ENCODE measurements at places on chromosomes 2 and 18.

DNA sequence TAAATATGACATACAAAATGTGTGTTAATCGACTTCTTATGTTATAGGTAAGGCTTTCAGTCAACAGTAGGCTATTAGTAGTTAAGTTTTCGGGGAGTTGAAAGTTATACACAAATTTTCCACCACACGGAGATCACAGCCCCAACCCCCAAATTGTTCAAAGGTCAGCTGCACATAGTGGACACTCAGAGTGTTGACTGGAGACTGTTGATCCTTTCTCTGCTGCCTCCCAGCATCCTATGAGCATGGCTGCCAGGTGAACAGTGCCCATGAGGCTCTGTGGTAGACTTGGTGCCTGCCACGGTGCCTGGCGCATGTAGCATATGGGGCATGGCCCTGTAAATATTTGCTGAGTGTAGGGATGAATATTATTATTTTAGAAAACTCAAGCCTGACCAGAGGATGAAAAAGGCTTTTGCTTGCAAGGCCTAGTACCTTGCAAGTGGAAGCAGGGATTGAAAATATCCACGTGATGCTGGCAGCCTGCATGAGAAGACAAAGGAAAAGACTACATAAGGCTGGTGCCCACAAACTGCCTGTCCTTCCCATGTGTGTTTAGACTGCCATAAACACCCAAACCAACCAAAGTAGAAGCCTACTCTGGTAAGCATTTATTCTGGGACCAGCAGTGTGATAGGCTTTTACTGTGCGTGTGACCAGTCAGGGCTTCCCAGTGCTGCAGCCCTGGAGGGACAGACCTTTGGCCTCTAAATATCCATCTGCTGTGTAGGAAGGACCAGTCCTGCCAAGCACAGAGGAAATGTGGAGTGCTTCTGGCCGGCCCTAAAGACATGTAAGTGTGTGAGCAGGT is 226.1 kb downstream of the LDLRAD4 start:
- no peak for DNase-seq

DNA sequence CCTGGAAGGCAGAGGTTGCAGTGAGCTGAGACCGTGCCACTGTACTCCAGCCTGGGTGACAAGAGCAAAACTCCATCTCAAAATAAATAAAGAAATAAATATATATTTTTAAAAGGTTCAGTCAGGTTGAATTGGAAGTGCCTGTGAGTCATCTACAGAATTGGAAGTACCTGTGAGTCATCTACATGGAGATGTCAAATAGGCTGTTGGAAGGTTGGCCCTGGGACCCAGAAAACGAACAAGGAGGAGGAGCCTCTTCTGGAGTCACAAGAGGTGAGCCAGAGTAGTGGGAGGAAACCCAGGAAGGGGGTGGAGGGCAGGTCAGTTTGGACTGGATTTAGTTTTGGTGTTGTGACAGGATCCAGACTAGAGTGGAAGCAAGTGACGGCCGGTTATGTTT is 15.2 kb upstream of the SCYGR1 start:
- peak; percentile 41 for DNase-seq

DNA sequence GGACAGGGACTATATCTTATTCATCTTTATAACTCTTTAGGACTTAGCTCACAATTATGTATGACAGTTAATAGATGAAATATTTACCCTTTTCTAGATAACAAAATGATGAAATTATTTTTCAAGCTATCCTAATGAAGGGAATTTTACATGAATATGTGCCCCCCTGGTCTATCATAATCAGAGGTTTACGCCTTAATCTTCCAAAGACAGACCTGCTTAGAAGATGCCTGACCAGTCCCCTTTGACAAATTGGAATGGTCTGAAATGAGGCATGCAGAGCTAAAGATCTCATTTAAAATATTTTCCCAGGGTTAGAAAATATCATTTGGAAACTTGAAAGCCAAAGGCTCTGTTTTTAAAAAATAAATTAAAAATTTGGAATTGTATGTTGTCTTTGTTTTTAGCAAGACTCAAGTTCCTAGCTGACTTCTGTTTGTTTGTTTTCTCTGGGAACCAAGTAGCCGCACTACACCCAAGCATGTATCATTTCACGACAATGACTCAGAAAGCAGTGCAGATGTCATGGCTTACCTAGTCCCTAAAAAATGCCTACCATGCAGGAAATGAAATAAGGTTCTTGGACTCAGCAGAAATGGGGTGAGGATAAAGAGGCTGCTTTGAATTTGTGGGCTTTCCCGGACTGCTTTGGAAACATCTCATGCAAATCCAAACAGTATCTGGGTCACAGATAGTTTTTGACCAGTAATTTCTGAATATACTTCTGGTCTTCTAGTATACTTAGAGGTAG is 162.1 kb downstream of the ZEB2 start:
- DNase-seq = peak; percentile 76

- no peak for DNase-seq
These were observed 117.5 kb downstream of the TMEM163 start for GRCh38 chr2:134601264-134601663.

- no peak for DNase-seq
These were observed 32.1 kb upstream of the MAL start for GRCh38 chr2:94993176-94994062.

- no peak for DNase-seq
These were observed 83.3 kb upstream of the POMC start for GRCh38 chr2:25251422-25252273.

DNA sequence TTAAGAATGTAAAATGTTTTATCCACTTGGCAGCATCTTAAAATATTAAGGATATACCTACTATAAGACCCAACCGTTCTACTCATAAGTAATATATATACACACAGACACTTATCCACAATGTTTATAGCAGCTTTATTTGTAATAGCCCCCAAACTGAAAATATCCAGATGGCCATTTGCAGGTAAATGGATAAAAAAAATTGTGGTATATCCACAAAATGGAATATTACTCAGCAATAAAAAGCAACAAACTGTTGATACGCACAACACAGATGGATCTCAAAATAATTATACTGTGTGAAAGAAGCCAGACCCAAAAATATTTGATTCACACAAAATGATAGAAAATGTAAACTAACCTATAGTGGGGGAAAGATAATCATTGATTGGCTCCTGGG is 122.0 kb downstream of the ARHGAP28 start:
- no peak for DNase-seq

DNA sequence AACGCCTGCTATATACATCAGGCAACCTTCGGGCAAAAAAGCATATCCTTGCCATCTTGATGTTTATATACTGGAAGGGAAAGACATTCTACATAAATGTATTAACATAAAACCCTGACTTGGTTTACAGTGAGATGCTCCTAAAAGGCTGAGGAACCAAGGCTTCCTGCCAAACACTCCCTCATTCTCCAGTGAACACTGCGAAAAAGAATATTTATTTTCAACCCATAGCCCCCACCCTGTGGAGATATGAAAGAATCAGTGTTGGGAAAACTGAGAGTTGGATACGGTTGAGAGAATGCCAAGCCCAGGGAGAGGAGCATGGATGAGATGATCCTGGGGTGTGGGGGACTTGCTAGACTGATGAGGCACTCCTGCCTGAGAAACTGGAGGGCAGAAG is 94.9 kb downstream of the PIEZO2 start:
- no peak for DNase-seq

- no peak for DNase-seq
These were observed 105.4 kb upstream of the LGALSL start for GRCh38 chr2:64348386-64349130.

DNA sequence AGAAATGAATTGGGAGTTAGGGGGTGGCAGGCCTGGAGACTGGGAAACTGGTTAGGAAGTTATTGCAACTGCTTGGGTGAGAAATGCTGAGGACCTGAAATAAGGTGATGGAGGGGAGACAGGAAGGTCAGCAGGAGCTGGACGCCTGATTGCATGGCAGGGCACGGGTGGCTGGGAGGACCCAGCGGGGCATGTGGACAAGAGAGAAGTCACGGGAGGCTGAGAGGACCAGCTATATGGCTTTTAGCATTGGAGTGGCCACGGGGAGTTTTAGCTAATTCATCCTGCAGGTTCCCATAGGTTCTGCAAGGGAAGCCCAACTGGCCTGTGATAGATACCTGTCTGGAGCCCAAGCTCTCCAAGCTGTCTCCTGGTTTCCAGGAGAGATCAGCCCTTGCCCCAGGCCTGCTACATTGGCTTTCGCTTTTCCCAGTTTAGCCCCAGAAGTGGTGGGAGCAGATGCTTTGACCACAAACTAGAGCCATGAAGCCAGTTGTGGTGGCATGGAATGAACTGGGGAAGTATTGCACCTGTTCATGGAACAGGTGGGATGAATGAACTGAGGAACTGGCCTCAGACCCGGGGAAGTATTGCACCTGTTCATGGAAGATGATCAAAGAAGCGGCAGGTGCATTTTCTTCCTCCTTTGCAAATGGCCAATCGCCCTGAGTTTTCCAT is 93.6 kb upstream of the TAF1B start:
- no peak for DNase-seq

DNA sequence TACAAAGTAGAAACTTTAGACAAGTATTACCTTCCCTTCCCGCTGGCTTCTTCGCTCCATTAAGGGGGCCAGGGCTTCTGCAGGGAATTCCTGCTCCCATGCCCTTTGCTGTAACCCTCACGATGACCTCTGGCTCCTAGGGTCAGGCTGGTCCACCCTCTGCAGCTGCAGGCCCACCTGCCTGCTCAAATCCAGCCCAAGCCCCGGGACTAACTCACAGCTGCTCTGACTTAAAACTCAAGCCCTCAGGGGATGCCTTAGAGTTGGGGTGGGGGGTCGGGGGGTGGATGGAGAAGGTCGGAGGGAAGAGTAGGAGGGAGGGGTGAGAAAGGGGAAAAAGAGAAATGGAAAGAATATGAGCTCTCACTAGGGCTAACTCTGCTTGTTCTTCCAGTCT is 4.9 kb downstream of the IGFBP5 start:
- DNase-seq = no peak

GRCh38 chr2:239302083-239302807 is 98.6 kb downstream of the HDAC4 start:
- no peak for DNase-seq

DNA sequence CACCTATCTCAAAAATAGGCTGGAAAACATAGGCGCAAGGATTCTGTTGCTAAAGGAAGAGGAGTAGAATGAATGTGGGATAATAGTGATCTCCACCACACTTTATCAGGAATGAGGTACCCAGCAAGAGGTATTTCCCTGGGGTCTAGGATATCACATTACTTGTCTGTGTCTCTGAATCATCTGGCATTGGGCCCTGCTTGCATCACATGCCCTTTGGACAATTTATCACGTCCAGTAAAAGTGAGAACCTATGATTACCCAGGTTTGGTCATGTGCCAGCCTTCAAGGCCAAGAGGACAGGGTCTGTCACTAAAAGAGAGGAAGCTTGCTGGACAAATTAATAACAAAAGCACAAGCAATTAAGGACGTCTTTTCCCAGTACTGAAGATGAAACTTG is 11.4 kb upstream of the TRAPPC8 start:
- DNase-seq = no peak

GRCh38 chr2:48939232-48939631 is 183.7 kb upstream of the LHCGR start:
- no peak for DNase-seq

DNA sequence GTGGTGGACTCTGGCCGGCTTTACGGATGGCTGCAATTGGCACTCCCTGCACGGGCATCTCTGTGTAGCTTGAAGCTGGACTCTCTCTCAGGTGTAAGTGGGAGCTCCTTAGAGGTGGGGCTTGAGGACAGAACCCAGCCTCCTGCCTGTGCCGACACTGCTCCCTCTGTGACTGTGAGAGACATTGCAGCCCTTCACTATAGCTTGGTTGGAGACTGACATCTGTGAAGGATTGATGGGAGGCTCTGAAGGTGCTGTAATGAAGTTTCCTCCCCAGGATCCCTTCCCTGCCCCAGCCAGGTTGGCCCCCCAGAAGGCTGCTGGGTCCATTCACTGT is 166.7 kb downstream of the SH3RF3 start:
- DNase-seq = no peak

DNA sequence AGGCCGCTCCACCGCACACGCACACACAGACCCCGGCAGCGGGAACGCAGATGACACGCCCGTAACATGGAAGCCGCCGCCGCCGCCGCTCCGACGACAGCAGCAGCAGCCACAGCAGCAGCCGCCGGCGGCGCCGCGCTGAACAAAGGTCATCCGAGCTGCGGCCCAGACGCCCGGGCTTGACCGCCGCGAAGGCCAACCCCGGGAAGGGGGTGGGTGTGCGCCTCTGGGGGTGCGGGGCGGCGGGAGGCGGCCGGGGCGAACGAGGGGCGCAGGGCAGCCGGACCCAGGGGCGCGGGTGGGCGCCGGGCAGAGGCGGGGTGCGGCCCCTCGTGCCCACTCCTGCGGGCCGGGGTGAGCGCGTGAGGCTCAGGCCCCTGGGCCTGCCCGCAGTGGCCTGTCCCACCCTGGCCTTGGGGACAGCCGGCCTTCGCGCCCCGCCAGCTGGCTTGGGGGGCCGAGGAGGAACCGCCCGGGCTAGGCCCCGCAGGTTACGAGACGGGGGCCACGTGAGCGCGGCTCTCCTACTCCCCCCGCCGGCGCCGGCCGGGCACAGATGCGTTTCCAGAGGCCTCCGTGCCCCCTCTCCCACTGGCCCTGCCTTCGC is 1.0 kb upstream of the ZNF532 start:
- peak; percentile 35 for DNase-seq

DNA sequence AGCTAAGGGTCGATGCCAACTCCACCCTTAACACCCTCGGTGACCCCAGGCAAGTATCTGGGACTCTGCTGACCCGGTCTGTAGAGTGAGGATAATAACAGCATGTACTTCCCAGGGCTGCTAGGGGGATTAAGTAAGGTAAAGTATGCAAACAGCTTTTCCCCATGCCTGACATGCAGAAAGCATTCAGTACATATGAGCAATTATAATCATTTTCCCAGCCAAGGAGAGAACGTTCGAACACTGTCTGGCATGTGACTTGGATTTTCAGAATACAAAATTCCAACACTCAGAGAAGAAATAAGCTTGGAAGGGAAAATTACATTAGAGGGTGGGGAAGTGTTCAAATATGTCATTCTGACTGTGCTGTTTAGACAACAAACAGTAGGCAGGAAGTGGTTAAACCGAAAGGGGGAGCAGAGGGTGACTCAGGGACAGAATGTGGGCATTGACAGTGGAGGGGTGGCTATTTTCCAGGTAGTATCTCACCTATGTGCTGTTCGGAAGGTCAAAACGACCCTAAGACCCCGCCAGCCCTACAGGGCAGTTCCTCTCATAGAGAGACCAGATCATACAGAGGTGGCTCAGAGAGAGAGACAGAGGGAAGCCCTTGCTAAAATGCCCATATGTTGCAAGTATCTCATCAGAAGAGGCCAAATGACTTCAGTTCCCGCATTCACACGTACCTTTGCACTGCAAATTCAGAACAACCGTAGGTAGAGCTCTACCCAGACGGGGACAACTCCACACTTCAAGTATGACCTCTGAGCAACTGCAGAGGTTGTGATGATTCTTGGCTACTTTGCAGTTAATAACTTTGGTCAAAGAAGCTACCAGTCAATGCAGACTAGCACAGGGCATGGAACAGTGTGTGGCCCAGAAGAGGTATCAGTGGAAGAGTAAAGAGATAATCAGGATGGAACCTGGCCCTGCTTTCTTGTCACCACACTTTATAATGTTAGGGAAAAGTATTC is 14.8 kb downstream of the ASPRV1 start:
- peak; percentile 80 for DNase-seq

DNA sequence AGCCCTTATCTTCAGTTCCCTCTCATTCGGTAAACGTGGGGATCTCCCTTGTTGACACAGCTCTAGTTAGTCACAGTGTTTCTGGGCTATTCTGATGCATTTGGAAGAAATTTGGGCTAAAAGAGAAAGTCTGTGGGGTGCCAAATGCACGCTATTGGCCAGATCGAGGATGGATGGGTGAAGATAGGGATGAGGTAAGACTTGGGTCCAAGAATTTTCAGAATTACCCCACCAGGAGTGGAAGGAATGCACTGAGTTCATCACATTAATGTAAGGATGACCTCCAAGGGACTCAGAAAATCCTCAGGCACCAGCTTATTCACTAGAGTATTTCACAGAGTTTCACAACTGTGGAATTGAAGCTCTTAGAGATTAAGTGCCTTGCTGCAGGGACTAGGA is 49.3 kb downstream of the NRP2 start:
- no peak for DNase-seq

All from urothelium cell line (cell line).